Thoracic aorta endothelial cell (primary cell): ENCODE measurements at places on chromosomes 7 and 10. TPM values are rescaled to one million over a fixed set of nuclear protein-coding genes. Genes with fewer than 3 reads are reported as not detected.

TMEM229A gene
- total RNA-seq: not detected in 2 replicates

HOXA3 gene
- total RNA-seq: 1.1 and 1.9 TPM in 2 replicates

EPHA1 gene
- total RNA-seq: under 0.01 TPM in 1 of 2 replicates, not detected in the other

CDK14 gene
- 26.6 and 31.5 TPM in 2 replicates for total RNA-seq

HYAL4 gene
- 0.36 TPM in 1 of 2 replicates, not detected in the other for total RNA-seq

SPACDR gene
- total RNA-seq: 1.7 and 1.9 TPM in 2 replicates

LDB3 gene
- total RNA-seq: not detected in 2 replicates

PSAP gene
- 430 and 603 TPM in 2 replicates for total RNA-seq

ATG9B gene
- under 0.01 and 0.07 TPM in 2 replicates for total RNA-seq

SPDYE11 gene
- not detected in 2 replicates for total RNA-seq

C7orf33 gene
- total RNA-seq: not detected in 2 replicates

CYP3A7 gene
- 0.07 and 0.27 TPM in 2 replicates for total RNA-seq

HYCC1 gene
- 87.9 and 108 TPM in 2 replicates for total RNA-seq

GRID2IP gene
- total RNA-seq: not detected in 2 replicates

RTKN2 gene
- 0.80 and 7.5 TPM in 2 replicates for total RNA-seq

AEBP1 gene
- 4.5 and 16.9 TPM in 2 replicates for total RNA-seq

DLX5 gene
- not detected in 2 replicates for total RNA-seq

SPDYE9 gene
- total RNA-seq: not detected in 2 replicates

STAMBPL1 gene
- 1.9 and 6.5 TPM in 2 replicates for total RNA-seq

CFAP43 gene
- 0.13 and 0.22 TPM in 2 replicates for total RNA-seq

SPDYE8 gene
- total RNA-seq: not detected in 2 replicates

FAM131B gene
- 0.93 TPM in 2 replicates for total RNA-seq

DGKB gene
- not detected in 2 replicates for total RNA-seq

LLCFC1 gene
- not detected in 2 replicates for total RNA-seq

HMX3 gene
- total RNA-seq: not detected in 2 replicates

A1CF gene
- total RNA-seq: not detected in 2 replicates

ADAMTS14 gene
- not detected in 2 replicates for total RNA-seq

GALNT17 gene
- total RNA-seq: not detected in 2 replicates

STEAP1 gene
- 62.9 and 70.6 TPM in 2 replicates for total RNA-seq

RAMP3 gene
- total RNA-seq: not detected in 2 replicates

FEZF1 gene
- not detected in 2 replicates for total RNA-seq

PNLIPRP3 gene
- not detected in 2 replicates for total RNA-seq

AKR1C8 gene
- total RNA-seq: not detected in 2 replicates

UNC5B gene
- 7.7 and 14.5 TPM in 2 replicates for total RNA-seq

SFMBT2 gene
- total RNA-seq: 0.66 and 4.2 TPM in 2 replicates

GPER1 gene
- 1.5 and 2.0 TPM in 2 replicates for total RNA-seq

CCL24 gene
- total RNA-seq: 0.53 TPM in 1 of 2 replicates, not detected in the other

AVPI1 gene
- 1.9 and 2.9 TPM in 2 replicates for total RNA-seq

VSTM2A gene
- total RNA-seq: not detected in 2 replicates

EPO gene
- not detected in 2 replicates for total RNA-seq

RBP3 gene
- not detected in 2 replicates for total RNA-seq

SCIN gene
- 0.13 and 0.14 TPM in 2 replicates for total RNA-seq

FKBP9 gene
- 95.6 and 117 TPM in 2 replicates for total RNA-seq

PON1 gene
- not detected in 2 replicates for total RNA-seq

IRF5 gene
- 0.66 and 1.4 TPM in 2 replicates for total RNA-seq

NUTM2E gene
- total RNA-seq: not detected in 2 replicates

AKR1B15 gene
- total RNA-seq: not detected in 2 replicates

ZDHHC4 gene
- total RNA-seq: 30.7 and 33.9 TPM in 2 replicates

LRRC17 gene
- total RNA-seq: 4.4 and 6.8 TPM in 2 replicates

STOX1 gene
- under 0.01 and 0.14 TPM in 2 replicates for total RNA-seq

BEND7 gene
- total RNA-seq: 12.9 and 24.3 TPM in 2 replicates

CPA1 gene
- not detected in 2 replicates for total RNA-seq

TIMM23B gene
- 18.7 and 19.5 TPM in 2 replicates for total RNA-seq

HABP2 gene
- not detected in 2 replicates for total RNA-seq

RSPH10B2 gene
- not detected in 2 replicates for total RNA-seq
